ENCODE measurements at places on chromosomes 11 and 22.

GRCh38 chr11:43950311-43950855 lies 7.9 kb downstream of the C11orf96 start:
- DNase-seq = no peak

DNA sequence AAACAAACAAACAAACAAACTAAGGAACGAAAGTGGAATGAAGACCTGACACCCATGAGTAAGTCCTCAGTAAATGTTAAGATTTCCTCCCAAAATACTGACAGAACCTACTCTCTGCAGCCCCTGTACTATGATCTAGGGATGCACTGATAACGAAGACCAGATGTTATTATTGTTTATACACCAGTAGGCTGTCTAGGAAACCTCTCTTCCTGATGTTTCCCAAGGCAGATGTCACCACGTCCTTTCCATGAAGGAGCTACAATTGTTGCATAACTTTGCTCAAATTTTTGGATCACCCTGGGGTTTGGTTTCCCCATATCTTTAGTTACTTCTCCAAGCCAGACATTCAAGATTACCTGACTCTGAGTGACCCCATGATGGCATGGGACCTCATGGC lies 340.7 kb downstream of the MIAT start:
- DNase-seq = no peak

DNA sequence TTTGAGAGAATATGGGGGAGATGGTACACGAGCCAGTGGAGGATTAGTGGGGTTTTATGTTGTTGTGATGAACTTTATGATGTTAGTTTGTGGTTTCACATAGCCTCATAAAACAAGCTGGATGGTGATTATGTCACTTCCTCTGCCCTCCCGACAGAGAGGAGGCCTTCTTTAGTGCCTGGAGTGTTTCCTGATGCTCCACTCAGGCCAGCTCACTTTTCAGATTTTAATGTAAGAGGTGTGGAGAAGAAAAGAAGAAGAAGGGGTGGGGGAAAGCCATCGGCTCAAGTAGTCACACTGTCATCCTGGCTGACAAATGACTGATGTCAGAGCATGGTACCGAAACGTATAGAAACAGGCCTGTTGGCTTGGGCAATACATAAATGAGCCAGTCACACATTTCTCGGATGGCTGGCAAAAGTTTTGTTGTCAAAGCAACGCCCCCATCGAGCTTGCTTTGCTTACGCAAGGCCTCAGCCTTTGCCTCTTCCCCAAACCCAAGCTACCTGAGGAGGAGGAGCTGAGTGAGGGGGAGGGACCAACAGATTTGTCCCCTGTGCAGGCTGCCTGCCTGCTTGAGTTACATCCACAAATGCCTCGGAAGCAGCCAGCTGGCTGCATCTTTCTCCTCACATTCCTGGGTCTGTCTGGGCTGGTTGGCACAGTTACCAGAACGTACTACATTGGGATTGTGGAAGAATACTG lies at the start of gene HEPHL1:
HEPHL1 (plus strand) TSS at position 578 of the 705 bp plus-strand sequence; CDS start at position 593, 15 bp downstream.
- DNase-seq = no peak

DNA sequence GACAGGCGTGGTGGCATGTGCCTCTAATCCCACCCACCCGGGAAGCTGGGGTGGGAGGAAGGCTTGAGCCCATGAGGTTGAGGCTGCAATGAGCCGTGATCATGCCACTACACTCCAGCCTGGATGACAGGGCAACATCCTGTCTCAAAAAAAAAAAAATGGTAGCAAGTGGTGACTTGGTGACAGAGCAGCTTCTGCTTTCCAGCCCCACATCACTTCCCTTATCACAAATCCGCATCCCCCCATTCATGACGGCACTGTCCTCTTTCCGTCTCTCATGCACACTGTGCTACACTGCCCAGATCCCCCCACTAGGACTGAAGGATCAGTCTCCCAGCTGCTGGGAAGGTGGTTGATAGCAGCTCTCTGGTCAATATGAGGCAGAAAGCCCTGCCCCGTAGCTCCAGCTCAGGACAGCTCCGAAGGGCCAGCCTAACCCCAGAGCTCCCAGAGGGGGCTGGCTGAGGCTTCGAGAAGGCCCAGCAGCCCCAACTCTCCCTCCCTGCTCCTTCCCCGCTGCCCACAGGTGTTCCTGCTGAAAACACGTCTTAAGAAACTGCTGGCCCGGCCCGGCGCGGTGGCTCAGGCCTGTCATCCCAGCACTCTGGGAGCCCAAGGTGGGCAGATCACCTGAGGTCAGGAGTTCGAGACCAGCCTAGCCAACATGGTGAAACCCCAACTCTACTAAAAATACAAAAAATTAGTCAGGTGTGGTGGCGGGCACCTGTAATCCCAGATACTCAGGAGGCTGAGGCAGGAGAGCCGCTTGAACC lies 15.9 kb downstream of the PGA5 start:
- no peak for DNase-seq

GRCh38 chr11:87722756-87723565 lies 452.3 kb downstream of the RAB38 start:
- DNase-seq = no peak

DNA sequence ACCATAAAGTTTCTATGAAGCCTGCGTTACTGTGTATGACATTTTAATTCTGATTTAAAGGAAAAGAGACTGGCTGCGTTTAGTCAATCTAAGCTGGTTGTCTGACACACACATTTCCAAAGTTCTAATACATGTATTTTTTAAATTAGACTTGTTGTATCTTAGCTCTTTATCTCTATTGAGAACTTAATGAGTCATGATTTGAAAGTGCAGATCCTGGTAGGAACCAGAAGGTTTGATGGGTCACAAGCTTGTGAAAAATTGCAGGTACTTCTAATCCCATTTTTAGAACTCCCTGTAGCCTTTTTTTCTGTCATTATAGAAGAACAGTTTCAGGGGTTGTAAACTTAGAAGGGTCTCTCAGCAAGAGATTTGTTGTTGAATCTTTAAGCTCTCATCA lies 210.3 kb downstream of the DDX10 start:
- no peak for DNase-seq

DNA sequence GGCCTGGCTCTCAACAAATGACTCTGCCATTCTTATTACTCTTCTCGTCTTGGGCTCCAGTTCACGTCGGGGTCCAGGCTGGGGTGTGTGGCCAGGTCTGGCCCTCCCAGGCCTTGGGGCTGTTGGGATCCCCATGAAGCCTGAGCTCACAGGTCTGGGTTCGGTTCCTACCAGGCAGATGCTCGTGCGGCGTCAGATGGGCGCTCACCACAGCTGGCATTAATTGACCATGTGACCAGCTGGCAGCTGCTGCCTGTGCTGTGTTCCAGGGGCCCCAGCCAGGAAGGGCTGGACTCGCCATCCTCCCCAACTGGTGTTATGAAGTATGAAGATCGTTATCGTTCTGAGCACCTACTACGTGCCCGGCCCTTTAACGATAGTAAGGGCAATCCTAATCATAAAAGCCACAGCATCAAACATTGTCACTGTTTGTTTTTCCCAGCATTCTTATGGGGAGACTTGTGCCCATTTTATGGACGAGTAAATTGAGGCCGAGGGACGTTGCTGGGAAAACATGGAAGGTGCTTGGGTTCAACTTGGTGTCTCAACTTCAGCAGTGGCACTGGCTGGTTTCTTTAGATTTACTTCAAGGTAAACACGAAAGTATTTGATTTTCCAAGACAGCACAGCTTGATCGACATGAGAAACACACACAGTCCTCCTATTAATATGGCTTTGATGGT lies 26.8 kb upstream of the CACNG2 start:
- no peak for DNase-seq

GRCh38 chr11:68002575-68002937 lies 1.3 kb downstream of the UNC93B1 start:
- DNase-seq = no peak

GRCh38 chr11:79423736-79424135 lies 17.1 kb downstream of the TENM4 start:
- no peak for DNase-seq
